ENCODE measurements at places on chromosomes 3 and 15. TPM values are rescaled to one million over a fixed set of nuclear protein-coding genes. Genes with fewer than 3 reads are reported as not detected.

Gene HGD
- not detected for polyA plus RNA-seq

Gene ACKR2
- polyA plus RNA-seq = not detected

Gene TRANK1
- polyA plus RNA-seq = 1.8 TPM

Gene GOLGA6L7
- polyA plus RNA-seq = 0.47 TPM

Gene FGF7
- not detected for polyA plus RNA-seq

Gene PXYLP1
- polyA plus RNA-seq = 9.3 TPM

Gene CHRNA5
- 23.3 TPM for polyA plus RNA-seq

Gene NOX5
- not detected for polyA plus RNA-seq

Gene INSYN1
- polyA plus RNA-seq = 0.10 TPM

Gene SEMA3F
- polyA plus RNA-seq = 2.8 TPM

Gene FETUB
- 0.26 TPM for polyA plus RNA-seq

Gene DAPK2
- polyA plus RNA-seq = 2.2 TPM

Gene EFL1
- 15.4 TPM for polyA plus RNA-seq

Gene FRMD4B
- 12.8 TPM for polyA plus RNA-seq

Gene ARHGEF26
- 7.3 TPM for polyA plus RNA-seq

Gene XYLB
- polyA plus RNA-seq = 1.6 TPM

Gene TTC14
- 17.1 TPM for polyA plus RNA-seq

Gene TSEN2
- 24.1 TPM for polyA plus RNA-seq

Gene ONECUT1
- polyA plus RNA-seq = 3.9 TPM

Gene SNURF
- 17.6 TPM for polyA plus RNA-seq

Gene HYKK
- polyA plus RNA-seq = 4.0 TPM

Gene ATP1B3
- 315 TPM for polyA plus RNA-seq

Gene ADGRG7
- polyA plus RNA-seq = not detected

Gene PCOLCE2
- 17.4 TPM for polyA plus RNA-seq

Gene ST3GAL6
- polyA plus RNA-seq = 6.4 TPM

Gene SRGAP3
- polyA plus RNA-seq = 7.5 TPM

Gene GRIP2
- polyA plus RNA-seq = 3.6 TPM

Gene SERPINI2
- 0.68 TPM for polyA plus RNA-seq

Gene CHRM5
- polyA plus RNA-seq = not detected

Gene ZBTB38
- polyA plus RNA-seq = 5.9 TPM

Gene HYAL1
- polyA plus RNA-seq = 1.7 TPM

Gene LRRC58
- polyA plus RNA-seq = 5.8 TPM

Gene DVL3
- 33.5 TPM for polyA plus RNA-seq

Gene CCR3
- polyA plus RNA-seq = not detected

Gene CATSPER2
- 1.1 TPM for polyA plus RNA-seq

Gene MCF2L2
- polyA plus RNA-seq = 6.7 TPM

Gene TAGLN3
- 13.0 TPM for polyA plus RNA-seq

Gene TKT
- polyA plus RNA-seq = 584 TPM

Gene SPATA12
- 0.70 TPM for polyA plus RNA-seq

Gene DNAJC13
- polyA plus RNA-seq = 9.4 TPM

Gene CMSS1
- polyA plus RNA-seq = 187 TPM

Gene RUVBL1
- polyA plus RNA-seq = 137 TPM

Gene PATL2
- polyA plus RNA-seq = 0.10 TPM

Gene LYZL4
- polyA plus RNA-seq = not detected

Gene FEZF2
- polyA plus RNA-seq = not detected

Gene CLN6
- 20.0 TPM for polyA plus RNA-seq

Gene XCR1
- polyA plus RNA-seq = not detected

Gene NRROS
- 2.3 TPM for polyA plus RNA-seq

Gene RMDN3
- 13.0 TPM for polyA plus RNA-seq

Gene CACNA2D2
- 4.7 TPM for polyA plus RNA-seq

Gene CACNA1D
- polyA plus RNA-seq = 0.96 TPM

Gene ACTRT3
- polyA plus RNA-seq = 2.9 TPM

Gene MOBP
- not detected for polyA plus RNA-seq

Gene AADAC
- not detected for polyA plus RNA-seq

Gene GDPGP1
- 0.61 TPM for polyA plus RNA-seq

Gene B2M
- polyA plus RNA-seq = 191 TPM

Gene GUCA1C
- polyA plus RNA-seq = not detected

Gene CHSY1
- polyA plus RNA-seq = 9.8 TPM
